Right forelimb (tissue), 1 donor: ENCODE measurements at places on chromosomes 5 and 9.

DNA sequence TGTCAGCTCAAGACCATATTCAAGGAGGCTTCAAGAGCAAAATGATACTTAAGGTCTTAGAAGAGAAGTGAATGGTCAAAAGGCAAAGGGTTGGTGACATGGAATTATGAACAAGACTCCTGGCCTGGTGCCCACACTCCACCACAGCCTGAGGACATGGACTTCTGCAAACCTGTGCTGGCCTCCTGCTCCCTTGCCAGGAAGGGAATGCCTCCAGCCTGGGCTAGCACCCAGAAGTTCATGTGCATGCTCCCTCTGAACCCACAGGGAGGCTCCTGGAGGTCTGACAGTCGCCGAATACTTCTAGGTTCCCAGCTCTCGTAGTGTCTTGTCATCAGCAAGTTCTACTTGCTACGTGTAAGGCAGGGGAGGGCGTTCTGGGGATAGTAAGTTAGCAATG lies 156.7 kb downstream of the FSTL4 start:
- DNase-seq, result no peak

DNA sequence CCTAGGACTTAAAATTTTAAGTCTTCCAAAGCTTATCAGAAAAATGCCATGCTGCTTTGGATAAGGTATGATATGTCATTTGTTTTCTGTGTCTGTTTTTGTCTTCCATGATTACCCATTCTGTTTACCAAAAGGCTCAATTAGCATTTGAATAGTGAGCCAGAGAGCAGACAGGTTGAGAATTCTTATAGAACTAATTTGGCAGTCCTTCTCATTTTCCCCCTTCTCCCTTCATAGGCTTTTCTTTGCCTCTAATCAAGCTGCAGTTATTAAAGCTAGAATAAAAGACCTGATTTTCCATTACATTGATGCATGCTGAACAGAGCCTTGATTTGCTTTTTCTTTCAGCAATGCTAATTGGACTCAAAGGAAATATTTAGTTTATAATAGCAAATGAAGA lies 993.0 kb downstream of the MAT2B start:
- no peak for DNase-seq

DNA sequence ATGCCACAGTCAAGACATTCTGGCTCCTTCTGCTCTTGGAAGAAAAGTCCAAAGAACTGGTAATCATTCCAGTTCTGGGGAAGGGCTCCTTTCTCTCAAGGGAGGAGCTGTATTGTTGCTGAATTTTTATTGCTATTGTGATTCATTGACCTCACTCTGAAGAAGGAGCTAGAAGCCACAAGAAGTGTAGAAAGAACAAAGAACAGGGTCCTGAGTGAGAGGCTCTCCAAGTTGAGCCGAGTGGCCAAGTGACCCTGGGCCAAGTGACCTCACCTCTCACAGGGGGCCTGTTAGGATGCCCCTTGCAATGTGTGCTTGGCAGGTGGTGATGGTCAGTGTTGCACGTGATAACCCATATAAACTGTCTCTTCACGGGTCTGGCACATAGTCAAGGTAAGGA lies 173.3 kb downstream of the FGF18 start:
- DNase-seq, result no peak

GRCh38 chr5:172828911-172829431 lies 5.1 kb upstream of the ERGIC1 start:
- DNase-seq, result no peak

DNA sequence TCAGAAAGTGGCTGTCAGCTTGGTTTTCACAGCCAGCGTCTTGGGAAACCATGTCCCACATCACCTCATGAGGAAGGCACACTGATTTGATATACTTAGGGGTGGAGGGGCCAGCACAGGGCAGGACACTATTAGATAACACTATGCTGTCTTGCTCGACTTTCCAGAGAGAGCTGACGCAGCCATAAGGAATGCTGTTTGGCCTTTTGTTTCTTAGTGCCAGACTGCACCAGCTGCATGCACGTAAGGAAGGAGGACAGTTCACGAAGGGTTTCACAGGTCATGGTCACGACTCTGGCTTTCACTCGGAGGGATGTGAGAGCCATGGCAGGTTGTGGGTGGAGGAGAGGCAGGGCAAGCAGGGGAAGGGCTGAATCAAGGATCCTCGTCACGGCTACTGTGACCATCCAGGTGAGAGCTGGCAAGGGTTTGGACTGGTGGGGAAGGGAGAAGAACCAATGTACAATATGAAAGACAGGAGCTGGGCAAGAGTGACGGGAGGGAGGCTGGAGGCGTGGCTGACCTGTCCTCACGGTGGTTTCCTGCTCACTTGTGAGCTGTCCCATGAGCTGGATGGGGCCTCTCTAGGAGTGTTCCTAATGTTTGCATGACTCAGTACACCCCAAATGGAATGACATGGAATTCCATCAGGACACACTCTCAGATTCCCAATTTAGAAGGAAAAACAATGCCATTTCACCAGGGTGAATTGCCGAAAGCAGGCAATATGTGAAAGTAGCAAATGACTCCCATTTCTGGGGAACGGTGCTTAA lies 61.7 kb downstream of the OTULIN start:
- DNase-seq, result no peak

- DNase-seq, result no peak
Measured at GRCh38 chr9:113349445-113350094, at the start of gene BSPRY. TSS of gene BSPRY (plus strand) at chr9:113349541. CDS start at chr9:113349580, 39 bp downstream.

- DNase-seq, result peak; percentile 80
Measured at GRCh38 chr9:33106827-33107621, 30.6 kb upstream of the SMU1 start.

GRCh38 chr5:107806705-107807104 lies 136.0 kb upstream of the EFNA5 start:
- no peak for DNase-seq

- DNase-seq, result no peak
Measured at GRCh38 chr9:38094165-38094564, 25.1 kb upstream of the SHB start.

- DNase-seq, result no peak
Measured at GRCh38 chr5:41707853-41708603, 162.2 kb downstream of the OXCT1 start.

DNA sequence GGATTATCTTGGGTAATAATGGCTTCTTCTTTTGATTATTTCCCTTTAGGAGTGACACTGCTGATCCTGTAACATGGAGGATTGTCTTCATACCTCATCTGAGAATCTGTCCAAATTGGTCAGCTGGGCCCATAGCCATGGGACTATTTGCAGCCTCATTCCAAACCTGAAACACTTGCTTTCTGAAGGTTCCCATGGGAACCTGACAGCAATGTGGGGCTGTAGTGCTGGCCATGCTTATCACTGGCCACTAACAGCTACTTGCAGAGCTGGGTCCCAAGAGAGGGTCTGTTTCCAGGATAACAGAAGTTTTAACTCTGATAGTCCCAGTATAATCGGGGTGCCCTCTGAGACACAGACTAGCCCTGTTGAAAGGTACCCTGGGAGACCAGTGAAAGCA lies 87.4 kb downstream of the KIAA1958 start:
- no peak for DNase-seq

- DNase-seq, result no peak
Measured at GRCh38 chr5:167271511-167271910, 1019.9 kb upstream of the WWC1 start.

DNA sequence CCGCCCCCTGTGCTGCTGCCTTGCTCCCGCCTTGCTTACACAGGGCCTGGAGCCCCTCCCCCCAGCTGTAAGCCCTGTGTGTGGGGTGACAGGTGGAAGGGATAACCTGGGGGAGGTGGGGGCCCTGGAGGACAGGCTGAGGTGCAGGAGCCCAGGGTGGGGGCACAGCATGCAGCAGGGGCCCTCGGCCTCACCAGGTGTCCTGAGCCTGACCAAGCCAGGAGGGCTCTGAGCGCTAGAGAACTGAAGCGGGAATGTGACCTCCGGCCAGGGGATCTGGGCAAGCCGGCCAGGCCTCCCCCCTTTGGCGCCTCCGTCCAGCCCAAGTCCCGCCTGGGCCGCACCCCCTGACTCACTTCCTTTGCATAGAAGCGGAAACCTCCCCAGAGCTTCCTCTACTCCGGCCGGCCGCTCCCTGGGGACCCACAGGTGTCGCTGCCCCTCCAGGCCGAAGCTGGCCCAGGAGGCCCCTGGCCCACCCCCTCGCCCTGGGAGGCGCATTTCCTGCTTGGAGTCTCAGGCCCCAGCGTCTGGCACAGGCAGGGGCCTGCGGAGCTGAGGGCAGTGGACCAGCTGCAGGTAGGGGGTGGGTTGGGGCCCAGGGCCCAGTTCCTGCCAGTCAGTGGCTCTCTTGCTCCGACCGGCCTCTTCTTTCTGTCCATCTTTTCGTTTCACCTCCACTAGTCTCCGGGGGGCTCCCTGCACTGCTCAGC lies at the start of gene TOR4A:
Gene TOR4A (plus strand): TSS at position 398 of the 713 bp plus-strand sequence. CDS start 964 bp downstream, outside the sequence.
- peak; percentile 76 for DNase-seq

DNA sequence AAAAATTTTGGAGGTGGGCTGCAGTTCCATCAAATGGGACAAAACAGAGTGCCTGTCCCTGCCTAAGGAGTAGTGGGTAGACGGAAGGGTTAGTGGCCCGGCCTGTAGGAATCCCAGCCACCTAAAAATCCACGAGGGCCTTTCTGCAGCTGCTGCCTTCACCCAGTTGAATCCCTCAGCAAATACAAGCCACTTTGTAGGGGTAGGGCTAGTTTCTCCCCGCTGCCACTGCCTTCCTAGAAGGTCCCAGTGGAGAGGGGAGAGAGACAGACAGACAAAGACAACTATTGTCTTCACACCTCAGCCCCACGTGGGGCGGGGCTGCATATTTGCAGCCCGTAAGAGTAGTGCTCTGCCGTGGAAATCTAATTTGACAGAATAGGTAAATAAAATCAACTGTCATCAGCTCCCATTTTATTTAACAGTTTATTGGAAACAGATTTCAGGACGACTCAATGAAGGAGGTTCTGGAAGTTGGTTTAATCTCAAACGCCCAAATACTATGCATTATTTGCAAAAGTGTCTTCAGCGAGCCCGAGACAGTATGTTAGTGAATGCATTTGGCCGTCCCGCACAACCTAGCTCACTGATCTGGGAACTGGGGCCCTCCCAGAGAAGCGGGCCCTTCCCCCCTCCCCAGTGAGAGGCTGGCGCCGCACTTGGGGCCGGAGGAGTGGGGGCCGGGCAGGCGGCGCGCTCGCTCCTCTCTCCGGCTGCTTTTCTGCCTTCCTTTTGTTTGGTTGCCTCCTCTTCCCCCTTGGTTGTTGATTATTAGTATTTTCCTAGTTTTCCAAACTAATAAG lies 67.6 kb upstream of the TBCA start:
- DNase-seq, result peak; percentile 60

DNA sequence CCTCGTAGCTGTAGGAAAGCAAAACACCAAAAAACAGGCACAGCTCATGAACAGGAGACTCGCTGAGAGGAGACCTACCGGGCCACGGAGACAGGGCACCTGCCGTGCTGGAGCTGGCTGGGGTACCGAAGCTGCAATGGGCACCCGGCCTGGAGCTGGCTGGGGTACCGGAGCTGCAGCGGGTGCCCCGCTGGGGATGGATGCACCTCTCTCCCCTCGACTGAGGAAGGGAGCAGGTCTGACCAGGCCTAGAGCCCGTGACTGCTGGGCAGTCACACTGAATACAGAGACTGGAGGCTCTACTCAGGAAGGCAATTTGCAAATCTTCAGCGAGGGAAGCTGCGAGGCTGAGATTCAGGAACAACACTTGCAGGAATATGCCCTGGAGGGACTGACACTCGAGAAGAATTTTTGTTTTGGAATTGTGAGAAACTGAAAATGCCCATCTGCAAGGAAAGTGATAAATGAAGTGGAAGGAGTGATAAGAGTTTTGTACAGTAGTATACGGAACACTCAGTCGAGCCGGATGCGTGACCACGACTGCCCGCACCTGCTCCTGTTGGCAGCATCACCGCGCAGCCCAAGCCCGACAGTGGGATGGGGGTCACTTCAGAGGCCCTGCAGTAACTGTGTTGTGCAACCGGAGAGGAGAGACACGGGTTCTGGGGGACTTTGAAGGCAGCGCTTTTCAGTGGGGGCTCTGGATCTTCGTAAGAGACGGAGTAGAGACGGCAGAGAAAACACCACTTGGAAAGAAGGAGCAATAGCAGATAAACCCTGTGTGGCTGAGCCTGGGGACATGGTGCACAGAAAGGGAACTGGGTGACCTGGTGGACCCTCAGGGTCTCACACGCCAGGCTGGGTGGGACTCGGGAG lies 27.9 kb upstream of the LPCAT1 start:
- DNase-seq, result peak; percentile 46

GRCh38 chr5:11878814-11879213 lies 25.4 kb downstream of the CTNND2 start:
- DNase-seq, result no peak

GRCh38 chr5:178385496-178385890 lies 152.9 kb upstream of the PHYKPL start:
- no peak for DNase-seq

- DNase-seq, result no peak
Measured at GRCh38 chr9:125744616-125745015, 2.6 kb upstream of the PBX3 start.

DNA sequence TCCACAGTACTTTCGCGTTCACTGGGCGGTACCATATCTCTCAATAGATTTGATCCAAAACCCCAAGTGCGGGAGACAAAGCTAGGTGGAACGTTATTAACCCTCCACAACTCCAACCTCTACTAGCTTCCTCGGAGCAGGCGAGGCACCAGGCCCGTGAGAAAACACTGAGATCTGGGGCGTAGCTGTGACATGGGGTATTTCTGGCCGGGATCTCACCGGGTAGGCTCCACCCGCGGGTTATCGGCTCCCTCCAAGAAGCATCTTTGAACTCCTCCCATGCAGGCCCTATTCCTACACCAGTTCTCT lies 350 bp upstream of the SLC25A46 start:
- DNase-seq, result no peak

- peak; percentile 56 for DNase-seq
Measured at GRCh38 chr9:29212397-29213387, 1639.4 kb upstream of the C9orf72 start.

- DNase-seq, result no peak
Measured at GRCh38 chr5:177146891-177147638, 13.5 kb downstream of the NSD1 start.

GRCh38 chr9:129007035-129007765 lies 20.9 kb downstream of the SH3GLB2 start:
- DNase-seq, result no peak

GRCh38 chr9:131465401-131465800 lies 37.3 kb upstream of the POMT1 start:
- no peak for DNase-seq
